Activated CD4-positive, alpha-beta T cell treated with anti-CD3 and anti-CD28 coated beads for 36 hours (primary cell): ENCODE measurements at places on chromosomes 2 and 18.

- no peak for DNase-seq
Measured at GRCh38 chr2:13106302-13106701, 389.6 kb downstream of the TRIB2 start.

- DNase-seq = no peak
Measured at GRCh38 chr18:11323359-11323819, 174.0 kb upstream of the PIEZO2 start.

DNA sequence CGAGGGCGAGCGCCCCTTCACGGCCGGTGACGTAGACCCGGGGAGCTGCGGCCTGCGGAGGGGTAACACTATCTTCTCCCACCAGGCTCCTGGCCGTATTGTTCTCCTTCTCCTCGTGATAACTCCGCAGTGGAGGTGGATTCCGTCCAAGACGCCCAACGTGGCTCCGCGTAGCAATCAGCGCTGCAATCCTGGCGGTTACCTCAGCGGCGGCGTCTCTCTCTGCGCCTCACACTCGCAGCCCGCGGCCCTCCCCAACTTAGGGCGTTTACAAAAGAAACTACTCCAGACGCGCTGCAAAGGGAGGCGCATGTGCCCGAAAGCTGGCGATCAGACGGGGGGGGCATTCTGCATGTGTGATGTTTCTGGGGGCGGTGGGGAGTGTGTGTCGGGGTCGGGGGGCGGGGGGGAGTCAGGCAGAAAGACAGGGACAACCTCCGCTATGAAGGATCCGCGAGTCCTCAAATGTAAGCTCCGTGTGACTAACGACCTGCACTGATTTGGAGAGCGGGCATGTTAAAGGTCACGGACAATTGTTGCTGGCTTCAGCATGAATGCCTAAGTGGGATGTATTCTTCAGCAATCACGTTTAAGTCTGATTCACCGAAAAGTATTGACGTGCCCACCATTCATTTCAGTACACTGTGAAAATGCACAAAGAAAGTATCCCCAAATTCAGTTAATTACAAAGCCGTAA lies 1.3 kb upstream of the ZNF516 start:
- DNase-seq = peak; percentile 66

DNA sequence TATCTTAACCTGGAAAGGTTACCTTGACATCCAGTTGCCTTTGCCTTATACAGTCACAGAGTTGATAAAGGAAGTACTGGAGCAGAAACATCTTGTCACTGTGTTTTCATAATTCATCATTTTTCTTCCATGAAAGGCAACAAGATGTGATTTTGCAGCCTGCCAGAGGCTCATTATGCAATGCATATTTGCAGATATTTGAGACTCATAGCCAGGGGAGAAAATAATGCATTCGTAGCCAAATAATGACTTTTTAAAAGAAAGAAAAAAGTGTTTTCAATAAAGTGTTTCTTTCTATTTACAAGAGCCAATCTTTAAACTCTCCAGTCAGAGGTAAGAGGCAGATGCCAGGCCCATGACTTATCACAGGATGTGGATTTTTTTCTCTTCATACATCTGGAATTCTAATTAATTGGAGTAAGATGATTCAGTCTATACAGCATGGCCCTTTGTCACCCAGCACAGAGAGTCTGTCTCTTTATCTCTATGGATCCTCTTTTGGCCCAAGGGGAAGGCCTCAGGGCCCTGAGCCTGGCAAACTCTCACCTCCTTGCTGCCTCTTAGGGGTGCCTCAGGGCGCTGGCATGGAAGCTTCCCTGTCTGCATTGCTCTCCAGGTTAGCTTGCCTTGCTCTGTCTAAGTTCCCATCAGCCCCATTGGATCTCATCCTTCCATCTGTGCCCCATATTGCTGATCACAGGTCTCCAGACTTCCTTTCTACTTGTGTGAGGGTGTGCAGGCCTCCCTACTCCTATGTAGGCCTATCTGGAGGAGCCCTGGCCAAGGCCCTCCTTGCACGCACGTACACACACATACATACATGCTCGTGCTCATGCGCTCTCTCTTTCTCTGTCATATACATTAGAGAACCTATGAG lies 247.7 kb downstream of the TPGS2 start:
- DNase-seq = no peak

GRCh38 chr2:218026244-218026643 lies 23.4 kb upstream of the TNS1 start:
- DNase-seq = no peak

- peak; percentile 42 for DNase-seq
Measured at GRCh38 chr2:10123281-10123680, 742 bp downstream of the RRM2 start.

DNA sequence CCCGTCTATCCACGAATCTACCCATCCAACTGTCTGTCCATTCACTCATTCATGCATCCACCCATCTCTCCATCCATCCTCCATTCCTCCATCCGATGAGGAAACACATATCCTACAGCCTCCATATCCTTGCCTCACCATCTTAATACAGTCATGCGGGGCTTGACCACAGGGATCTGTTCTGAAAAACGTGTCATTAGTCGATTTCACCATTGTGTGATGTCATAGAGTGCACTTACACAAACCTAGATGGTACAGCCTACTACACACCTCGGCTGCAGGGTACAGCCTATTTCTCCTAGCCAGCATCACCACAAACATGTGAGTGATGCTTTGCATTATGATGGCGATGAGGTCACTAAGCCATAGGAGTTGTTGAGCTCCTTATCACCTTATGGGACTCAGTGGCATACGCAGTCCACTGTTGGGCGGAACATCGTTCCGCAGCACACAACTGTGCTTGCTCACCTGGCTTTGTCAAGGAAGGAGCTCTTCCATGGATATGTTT lies 1.9 kb upstream of the NT5DC4 start:
- no peak for DNase-seq

DNA sequence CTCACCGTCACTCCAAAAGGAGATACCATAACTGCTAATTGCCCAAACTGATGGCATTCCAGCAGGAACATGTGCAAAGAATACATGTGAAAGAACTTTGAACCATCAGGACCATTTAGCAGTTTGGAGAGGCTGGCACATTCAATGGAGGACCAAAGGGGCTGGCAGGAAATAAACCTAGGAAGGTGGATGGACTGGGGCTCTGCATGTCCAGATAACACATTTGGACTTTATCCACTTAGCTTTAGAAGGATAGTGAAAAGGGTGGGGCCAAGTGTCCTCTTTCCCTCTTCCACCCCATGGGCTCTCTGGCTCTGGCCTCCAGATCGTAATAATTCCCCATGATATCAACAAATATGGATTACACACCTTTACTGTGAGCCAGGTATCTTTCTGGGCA lies 80.0 kb upstream of the STPG4 start:
- no peak for DNase-seq

DNA sequence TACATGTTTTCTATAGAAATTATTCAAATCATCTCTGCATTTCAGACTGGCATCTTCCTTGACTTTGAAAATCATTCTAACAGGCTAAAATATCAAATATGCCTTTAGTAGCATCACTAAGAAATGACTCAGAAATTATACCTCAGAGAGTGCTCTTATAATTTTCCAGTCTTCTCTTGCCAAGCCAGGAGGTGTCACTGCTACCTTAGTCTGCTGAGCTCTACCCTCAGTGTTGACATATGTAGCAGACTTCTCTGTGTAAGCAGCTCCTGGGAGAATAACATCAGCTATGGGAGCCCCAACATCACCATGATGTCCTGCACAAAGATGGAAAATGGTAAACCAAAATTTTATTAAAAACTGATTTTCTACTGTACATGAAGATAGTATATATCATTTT lies 31.6 kb downstream of the NDUFS1 start:
- no peak for DNase-seq

- DNase-seq = no peak
Measured at GRCh38 chr2:211114826-211115455, 558.5 kb downstream of the CPS1 start.

DNA sequence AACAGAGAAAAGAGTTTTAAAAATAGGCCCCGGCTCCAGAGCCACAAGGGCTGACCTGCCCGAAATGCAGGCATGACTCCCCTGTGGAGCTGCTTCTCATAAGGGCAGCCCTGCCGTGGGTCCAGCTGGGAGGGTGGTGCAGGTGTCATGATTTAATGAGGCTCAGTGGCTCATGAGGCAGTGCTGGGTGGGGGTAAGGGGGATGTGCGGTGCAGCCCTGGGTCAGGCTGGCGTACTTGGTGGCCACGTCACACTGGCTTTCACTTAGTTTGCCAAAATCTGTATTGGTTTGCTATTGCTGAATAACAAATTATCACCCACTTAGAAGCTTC lies 33.6 kb downstream of the HJURP start:
- no peak for DNase-seq

DNA sequence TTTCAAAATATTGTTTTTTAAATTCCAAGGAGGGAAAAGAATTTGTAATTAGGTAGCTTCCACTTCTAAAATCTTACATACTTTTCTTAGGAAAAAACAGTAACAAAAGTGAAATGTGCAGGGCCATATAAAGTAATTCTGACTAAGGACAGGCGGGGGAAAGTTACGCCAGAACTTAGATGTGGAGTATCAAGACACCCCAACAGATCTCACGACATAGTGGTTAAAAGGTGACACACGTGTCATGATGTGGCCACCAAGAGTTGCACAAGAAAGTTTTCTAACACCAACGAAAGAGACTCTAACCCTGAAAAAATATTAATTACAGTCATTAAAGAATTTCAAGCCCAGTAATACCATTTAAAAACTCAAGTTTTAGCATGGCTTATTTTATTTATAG lies 51.0 kb downstream of the KIDINS220 start:
- no peak for DNase-seq

GRCh38 chr2:101396316-101396717 lies 9.0 kb upstream of the CREG2 start:
- no peak for DNase-seq

DNA sequence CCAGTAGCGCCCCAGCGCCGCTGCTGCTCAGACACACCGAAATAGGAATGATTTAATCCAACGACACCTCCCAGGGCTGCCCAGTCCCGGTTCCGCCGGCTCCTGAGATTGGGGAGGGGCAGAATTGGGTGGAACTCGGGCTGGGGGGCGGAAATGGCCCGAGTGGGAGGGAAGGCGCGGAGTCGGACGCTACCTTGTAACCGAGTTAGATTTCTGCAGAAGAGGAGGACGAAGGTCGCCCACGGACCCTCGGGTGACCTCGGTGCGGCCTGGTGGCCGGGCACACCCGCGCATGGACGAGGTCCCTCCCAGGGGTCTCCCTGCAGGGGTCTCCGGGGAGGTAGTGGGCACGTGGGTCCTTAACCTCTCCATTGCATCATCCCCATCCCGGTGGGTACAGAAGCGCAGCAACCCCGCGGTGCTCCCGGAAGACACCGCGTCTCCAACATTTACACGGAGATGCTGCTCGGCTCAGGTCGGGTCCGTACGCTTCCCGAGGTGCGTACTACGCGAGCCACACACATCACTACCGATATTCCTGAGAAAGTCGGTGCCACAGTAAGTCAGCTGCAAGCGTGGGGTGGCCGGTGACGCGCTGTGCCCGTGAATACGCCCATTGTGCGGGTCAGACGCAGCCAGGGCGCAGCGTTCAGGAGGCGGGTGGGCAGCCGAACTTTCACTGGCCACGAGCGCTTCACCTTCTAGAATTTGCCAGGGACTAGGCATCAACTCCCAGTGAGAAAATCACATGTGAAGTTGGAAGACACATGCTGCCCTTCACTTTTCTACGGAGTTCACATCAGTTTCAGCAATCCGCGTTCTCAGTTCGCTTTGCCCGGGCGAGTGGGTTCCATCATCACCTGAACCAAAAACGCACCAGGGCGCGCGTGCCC lies 3.0 kb downstream of the ZNF516 start:
- peak; percentile 62 for DNase-seq

- peak; percentile 34 for DNase-seq
Measured at GRCh38 chr2:156319811-156320485, 12.6 kb downstream of the NR4A2 start.

DNA sequence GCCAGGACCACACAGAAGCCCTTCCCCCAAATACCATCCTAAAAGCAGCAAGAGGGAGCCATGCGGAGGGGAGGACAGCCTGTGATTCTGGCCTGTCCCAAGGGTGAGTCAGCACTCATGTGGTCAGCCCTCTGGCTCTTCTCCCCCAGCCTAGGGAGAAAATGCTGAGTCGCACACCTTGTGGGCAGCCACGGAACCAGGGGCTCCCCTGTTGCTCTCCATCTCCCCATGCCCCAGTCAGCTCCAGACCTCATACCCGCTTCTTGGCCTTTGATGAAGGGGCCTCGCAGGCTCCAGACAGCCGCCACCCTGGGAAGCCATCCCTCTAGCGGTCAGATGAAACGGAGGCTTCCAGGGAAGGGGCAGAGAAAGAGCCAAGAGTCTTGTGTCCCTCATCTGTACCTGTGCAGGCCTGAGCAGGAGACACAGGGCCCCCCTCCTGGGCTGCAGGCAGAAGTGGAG lies 181.3 kb upstream of the SIX2 start:
- DNase-seq = no peak

GRCh38 chr2:14673351-14673875 lies 40.9 kb downstream of the LRATD1 start:
- no peak for DNase-seq

- no peak for DNase-seq
Measured at GRCh38 chr2:63875559-63876245, 34.0 kb downstream of the UGP2 start.

DNA sequence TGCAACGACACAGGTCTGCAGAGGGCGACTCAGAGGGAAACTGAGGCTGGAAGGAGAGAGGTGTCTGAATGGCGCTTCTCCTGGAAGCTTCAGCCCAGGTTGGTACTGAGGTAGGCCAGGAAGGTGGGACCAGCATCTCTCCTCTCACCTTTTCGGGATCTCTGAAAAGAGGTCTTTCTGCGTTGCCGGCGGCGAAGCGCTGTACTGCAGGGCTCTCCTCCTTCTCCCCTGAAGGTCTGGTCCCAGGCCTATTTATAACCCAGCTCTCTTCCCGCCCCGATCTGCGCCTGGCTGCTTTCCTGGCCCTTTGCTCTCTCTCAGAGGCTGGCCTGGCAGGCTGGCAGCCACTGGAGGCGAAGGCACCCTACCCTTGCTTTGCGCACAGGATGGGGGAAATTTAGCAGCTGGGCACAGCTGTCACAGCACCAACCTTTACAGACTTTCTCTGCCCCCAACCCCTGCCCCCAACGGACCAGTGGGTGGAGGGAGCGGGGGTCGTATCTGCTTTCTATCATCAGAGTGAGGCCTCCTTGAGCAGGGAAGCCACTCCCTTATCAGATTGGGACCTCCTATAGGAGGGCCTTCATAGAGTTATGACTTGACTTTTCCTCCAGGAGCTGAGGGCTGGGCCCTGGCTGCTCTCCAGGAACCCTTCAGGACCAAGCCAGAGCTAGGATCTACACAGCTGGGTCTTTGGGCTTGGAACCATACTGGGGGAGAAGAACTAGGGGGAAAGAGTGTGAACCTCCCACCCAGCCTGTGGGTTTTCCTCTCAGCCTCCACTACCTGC lies 1.1 kb downstream of the DYSF start:
- no peak for DNase-seq
